GF-D8 (cell line): ENCODE measurements at places on chromosomes 4 and X.

DNA sequence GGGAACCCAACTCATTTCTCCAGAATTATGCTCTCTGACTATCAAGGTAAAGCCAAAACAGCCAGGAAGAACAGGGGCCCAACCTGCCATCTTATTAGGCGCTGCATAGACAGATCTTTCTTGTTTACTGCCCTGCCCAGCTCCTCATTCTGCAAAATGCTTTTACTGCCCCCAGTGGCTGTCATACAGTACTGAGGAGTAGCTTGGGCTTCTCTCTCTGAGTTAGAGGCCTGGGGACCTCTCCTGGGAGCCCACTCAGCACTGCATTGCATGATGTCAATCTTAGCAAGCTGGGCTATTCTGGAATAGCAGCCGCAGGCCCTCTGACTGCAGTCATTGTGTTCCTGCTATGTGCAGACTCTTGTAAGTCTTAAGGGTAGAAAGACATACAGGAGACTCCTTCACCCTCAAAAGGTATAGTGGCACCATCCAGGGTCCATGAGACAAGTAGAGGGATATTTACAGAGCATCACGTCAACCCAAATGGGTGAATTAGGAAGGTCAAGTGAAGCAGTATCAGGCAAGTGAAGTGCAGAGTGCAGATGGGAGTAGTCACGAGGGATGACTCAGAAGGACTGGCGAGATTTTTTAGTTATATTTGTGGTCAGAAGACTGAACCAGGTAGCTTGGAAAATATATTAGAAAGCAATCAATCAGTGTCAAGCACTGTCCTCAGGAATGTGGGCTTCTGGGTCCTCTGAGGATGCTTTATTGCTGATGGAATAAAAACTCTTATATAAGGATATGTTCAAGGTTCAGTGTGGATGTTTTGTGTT, 294.1 kb upstream of the SFRP2 start:
- DNase-seq, result no peak

DNA sequence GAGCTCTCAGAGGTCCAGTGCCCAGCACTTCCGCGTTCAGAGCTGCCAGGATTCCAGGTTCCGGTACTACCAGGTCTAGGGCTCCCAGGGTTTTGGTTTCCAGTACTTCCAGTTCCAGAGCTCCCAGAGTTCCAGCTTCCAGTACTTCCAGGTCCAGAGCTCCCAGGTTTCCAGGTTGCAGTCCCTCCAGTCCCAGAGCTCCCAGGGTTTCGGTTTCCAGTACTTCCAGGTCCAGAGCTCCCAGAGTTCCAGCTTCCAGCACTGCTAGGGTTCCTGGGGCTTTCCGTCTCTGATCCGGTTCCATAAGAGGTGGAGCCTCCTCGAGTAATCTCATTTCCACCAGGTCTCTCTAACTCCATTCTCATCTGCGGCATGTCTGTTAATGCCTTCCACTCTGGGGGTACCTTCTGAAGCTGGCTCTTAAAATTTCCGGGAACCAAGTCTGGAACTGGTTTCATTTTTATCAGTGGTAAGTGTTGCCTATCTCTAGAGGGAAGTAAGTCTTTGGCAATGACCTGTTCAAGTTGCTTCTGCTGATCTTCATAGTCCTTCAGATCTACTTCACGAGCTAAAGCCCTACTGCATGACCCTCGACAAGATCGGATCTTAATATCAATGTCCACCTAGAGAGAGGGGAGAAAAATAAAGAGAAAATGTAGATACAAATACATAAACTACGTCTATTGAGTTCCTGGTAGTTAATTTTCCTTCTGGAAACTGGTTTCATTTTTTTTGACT, 4.1 kb downstream of the FGA start:
- no peak for DNase-seq

DNA sequence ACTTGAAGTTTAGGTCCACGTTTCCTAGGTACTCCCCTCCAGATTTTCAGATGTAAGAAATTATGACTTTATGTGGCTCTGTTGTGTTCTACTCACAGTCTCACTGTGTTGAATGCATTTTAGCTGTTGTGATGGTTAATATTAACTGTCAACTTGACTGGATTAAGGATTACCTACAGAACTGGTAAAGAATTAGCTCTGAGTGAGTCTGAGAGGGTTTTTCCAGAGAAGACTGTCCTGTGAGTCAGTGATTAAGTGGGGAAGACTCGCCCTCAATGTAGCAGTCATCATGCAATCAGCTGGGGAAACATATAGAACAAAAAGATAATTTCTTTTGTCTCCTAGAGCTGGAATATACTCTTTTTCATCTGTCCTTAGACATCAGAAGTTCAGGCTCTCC, 493.4 kb downstream of the ACTRT1 start:
- DNase-seq, result no peak

DNA sequence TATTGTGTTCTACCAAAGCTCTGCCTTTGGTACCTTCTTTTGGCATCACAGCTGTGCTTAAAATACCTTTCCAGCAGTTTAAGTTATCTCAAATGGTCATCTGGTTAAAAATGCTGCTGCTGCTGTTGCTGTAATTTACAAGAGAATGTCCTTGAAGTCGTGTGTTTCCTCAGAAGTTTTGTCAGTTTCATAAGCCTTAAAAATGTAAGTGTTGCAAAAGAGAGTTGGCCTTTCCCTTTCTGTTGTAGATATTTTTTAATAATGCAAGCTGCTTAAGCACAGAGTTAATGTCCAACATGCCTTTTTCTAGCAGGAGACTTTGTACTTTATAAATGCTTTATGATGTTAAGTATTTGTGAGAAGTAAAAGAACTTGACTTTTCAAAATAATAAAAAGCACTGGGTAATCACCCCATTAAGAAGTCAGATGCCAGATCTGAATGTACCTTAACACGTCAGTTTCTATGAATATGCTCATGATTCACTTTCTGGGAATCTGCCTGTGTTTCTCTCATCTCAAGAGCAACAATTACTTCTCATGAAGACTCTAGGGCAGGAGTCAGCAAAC, 35.3 kb upstream of the TENM3 start:
- DNase-seq, result no peak

DNA sequence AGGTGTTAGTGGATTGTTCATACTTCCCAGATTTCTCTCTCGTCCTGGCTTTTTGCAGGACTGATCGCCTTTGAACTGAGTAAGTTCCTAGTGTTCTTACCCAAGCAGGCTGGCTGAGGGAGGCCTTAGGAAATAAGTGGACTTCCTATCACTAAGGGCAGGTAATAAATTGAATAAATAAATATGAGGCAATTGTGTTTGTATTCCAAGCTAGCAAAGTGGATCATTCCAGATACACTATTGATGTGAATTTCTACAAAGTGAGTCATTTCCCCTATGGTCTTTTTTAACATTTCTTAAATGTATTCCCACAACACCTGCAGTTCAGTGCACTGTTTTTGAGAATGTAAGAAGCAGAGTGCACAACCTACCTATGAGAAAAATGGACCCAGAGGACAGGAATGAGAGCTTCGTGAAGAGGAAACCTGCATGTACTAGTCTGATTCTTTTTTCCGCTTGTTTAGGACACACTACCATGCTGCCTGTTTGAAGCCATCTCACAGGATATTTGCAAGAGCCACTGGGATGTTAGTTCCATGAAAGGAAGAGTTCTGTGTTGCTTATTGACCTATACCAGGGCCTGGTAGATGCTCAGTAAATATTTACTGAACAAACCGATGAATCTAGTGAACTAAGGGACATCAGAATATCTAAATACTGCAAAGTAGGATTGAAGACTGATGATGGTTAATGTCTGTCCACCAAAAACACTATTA, 29.0 kb upstream of the SMAD1 start:
- no peak for DNase-seq

DNA sequence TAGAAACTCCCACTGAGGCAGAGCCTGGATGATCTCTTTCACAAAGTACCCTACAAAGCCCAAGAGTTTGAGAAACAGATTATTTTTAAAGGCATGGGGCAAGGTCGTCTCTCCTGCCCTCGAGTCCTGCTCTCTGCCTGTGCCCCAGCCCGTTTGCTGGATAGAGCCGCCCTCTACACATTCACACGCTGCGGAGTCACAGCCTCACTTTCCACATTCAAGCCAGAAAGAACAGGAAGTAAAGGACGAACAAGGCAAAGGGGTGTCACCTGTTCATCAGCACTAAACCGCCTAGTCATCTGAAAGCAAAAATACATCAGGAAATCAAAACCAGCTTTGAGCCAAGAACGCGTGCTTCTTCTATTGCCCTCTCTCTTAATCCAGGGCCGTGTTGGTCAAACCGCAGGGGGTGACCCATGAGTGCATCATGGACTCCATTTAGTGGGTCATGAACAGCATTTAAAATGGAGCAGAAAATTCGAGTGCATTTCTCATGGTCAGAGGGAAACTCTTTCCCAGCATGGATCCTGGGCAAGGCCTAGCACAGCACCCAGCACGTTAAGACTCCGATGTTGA, 83.4 kb downstream of the PHKA2 start:
- no peak for DNase-seq

DNA sequence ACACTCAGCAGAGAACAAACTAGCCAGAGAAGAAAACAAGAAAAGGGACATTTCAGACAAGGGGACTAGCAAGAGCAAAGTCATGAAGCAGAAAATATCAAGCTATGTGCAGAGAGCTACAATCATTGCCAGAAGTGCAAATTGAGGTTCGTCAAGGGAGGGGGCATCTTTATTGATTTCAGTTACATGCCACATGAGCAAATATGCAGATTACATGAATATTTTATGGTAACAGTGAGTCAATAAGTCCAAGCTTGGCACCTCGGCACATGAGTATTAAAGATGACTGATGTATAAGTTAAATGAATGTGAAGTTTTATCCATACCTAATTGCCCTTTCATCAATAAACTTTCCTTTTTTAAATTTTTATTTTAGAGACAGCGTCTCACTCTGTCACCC, 238.1 kb upstream of the DIAPH2 start:
- no peak for DNase-seq

- DNase-seq, result no peak
These were observed 140.1 kb downstream of the BTC start for GRCh38 chr4:74654230-74654681.

- DNase-seq, result no peak
These were observed 151.1 kb downstream of the PJA1 start for GRCh38 chrX:69014200-69014599.

GRCh38 chrX:155115174-155115819, 44.0 kb downstream of the BRCC3 start:
- no peak for DNase-seq

GRCh38 chr4:141013899-141014298, 119.4 kb downstream of the RNF150 start:
- no peak for DNase-seq

DNA sequence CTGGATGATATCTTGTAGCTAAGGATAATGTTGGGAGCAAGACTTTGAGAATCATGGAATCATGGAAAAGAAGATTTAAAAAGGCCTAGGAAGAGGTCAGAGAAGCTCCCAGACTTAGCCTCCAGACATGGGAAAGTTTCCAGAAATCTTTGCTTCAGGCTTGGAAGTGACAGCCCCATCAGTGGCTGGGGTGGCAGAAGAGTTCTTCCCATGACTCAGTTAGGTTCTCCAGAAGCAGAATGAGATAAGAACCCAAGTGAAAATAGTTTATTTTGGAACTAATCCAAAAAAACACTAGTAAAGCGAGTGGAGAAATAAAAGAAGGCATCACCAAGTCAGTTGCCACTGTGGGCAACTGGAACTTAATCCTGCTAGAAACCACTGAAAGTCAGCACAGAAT, 506.9 kb downstream of the MID1IP1 start:
- no peak for DNase-seq

GRCh38 chr4:72305080-72305479, 263.9 kb downstream of the ADAMTS3 start:
- DNase-seq, result no peak

- no peak for DNase-seq
These were observed 53.5 kb upstream of the PDE5A start for GRCh38 chr4:119682099-119682498.

- no peak for DNase-seq
These were observed 7.4 kb downstream of the MMAA start for GRCh38 chr4:145626623-145626982.

DNA sequence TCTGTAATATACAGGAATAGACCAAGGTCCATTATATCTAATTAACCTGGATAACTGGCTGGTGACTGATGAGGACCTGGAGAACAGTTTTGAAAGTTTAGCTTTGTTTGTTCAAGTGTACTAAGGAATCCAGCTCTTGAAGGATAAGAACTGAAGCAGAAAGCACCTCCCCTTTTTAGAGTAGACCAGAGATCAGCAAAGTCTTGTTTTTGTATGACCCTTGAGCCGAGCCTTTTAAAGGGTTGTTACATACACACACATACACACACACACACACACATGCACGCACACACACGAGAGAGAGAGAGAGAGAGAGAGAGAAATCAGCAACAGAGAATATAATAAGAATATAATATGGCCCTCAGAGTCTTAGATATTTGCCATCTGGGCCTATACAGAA, 13.0 kb downstream of the MOSPD2 start:
- no peak for DNase-seq

GRCh38 chr4:26058537-26058936, 144.5 kb downstream of the SMIM20 start:
- DNase-seq, result no peak

DNA sequence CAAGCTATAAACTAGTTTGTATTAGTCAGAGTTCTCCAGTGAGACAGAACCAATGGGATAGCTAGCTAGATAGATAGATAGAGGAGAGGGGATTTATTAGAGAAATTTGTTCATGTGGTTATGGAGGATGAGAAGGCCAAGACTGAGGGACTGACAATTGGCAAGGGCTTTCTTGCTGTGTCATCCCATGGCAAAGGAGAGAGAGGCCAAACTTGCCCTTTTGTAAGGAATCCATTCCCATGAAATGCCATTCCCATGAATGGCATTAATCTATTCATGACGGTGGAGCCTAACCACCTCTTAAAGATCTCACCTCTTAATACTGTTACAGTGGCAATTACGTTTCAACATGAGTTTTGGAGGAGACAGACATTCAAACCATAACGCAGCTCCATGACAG, 58.1 kb downstream of the LINC00632 start:
- no peak for DNase-seq

DNA sequence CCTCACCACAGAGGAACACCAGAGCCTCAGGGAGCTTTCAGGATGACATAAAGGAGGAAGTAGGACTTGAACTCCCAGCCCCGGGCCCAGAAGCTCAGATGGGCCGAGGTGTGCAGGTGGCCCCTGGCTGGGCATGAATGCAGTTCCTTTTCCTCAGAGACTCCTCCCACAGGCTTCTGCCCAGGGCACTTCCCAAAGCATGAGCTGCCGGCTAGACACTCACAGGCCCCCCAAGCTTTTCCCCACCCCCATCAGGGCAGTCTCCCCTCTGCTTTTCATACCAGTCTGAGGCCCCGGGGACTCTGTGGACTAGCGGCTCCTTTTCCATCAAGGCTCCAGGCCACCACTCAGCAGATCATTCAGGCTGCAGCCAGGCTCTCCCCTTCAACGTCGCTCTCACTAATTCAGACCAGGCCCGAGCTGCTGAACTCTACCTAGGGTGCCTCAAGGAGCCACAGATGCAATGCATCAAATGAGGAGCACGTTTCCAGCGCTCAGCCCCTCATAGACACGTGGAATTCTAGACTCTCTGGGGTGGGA, 36.9 kb downstream of the HMX1 start:
- DNase-seq, result no peak

- DNase-seq, result no peak
These were observed 382.5 kb upstream of the ADGRL3 start for GRCh38 chr4:60817609-60818008.

- no peak for DNase-seq
These were observed 64.6 kb downstream of the ANAPC4 start for GRCh38 chr4:25441519-25442117.

- no peak for DNase-seq
These were observed 72.3 kb downstream of the NR3C2 start for GRCh38 chr4:148369919-148370318.

- DNase-seq, result no peak
These were observed 108.6 kb downstream of the TNIP2 start for GRCh38 chr4:2647403-2648158.

- no peak for DNase-seq
These were observed 151.3 kb upstream of the TTC29 start for GRCh38 chr4:147096667-147097604.

GRCh38 chrX:65545456-65545855, 10.9 kb upstream of the LAS1L start:
- no peak for DNase-seq
